ENCODE measurements at places on chromosomes 2 and 18.

GRCh38 chr2:241230435-241230834, 42.0 kb downstream of the ANO7 start:
- DNase-seq = no peak

DNA sequence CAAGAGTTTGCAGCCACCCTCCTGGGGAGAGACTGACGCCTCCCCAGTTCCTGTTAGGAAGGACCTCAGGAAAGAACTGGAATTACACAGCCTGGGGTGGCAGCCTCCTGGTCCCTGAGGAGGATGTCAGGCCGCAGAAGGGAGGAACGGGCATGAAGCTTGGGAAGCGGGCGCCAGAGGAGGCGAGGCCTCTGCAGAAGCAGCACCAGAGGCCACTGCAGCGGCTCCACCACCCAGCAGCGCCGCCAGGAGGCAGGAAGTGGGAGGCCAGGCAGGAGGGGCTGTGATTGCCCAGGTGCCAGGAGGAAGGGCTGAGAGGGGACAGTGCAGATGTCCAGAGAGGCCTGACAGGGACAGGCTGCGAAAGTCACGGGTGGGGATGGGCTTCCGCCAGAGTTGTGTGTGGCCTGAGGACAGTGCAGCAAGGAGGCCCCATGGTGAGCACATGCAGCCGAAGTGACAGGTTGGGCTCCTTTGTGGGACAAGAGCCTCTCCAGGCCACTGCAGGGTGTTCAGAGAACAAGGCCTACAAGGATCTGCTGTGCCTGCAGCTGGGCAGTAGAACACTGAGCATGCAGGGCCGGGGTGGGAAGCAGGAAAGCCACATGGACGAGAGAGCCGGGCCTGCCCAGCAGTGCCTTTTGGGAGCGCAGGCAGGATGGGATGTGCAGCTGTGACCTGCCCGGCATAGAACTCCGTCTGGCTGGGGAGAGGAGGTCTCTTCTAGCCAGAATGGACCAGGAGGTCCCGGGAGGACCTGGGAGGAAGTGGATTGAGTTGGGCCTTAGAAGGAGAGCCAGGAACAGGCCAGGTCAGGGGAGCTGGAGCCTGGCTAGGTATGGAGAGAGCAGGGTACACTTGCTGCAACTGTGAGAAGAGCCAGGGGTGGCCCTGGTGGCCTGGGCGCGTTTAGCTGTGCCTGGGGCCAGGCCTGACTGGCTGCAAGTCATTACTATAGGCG, 39.1 kb upstream of the ALPP start:
- DNase-seq = peak; percentile 39

DNA sequence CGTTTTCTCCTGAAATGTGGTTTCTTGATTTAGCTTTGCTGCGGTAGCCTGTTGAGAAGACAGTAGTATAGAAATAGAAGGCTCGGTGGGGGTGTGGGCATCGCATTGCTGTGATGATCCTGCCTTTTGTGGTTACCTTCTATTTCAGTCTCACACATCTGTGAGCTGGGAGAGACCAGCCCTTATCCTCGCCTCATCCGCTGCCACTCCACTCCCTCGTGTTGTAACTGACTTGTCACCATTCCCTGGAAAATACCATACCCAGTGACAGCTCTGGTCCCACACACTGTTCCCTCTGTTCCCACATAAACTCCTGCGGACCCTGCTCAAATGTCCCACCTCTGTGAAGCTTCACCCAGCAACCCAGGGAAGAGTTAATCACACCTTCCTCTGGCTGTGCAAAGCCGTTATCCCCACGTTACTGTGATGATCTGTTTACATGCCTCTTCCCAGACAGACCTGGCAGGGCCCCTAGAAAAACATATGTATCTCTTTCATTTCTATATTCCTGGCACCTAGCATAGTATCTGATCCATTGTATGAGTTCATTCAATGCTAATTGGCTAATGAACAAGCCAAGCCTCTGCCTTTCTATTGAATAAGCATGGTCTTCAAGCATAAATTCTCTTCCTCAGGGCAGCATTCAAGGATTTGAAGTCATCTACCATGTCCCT, 114.6 kb downstream of the MAPK4 start:
- DNase-seq = no peak

DNA sequence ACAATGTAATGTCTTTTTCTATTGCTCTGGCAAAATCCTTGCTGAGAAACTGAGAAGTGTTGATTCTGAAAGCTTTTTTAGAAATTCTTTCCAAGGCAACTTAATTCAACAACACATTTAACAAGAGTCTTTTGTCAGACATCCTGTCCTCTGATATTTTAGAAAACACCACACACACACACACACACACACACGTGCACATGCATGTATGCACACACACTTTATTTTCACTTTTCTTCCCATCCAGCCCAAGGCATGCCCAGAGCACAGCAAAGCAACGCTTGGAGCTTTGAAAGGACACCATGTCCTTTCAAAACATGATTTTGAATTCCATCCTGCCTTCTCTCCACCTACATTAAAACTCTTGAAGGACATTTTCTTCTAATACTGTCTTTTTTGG, 116.1 kb downstream of the ATL2 start:
- DNase-seq = no peak

DNA sequence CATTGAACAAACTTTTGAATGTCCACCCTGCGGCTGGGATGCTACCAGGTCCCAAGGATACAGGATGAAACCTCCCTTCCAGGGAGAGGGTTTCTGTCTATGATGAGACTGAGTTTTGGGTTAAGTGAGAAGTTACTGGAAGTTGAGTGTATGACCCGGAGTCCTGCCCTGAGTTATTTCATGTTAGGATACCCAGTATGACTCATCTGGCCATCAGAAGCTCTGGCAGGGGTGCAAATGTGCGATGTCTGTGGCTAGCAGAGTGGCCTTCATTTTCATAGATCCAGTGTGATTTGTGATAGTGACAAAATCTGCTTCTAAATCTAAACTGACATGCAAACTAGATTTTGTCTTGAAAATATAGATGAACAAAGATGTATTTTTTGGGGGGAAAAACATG, 55.3 kb downstream of the KCTD1 start:
- DNase-seq = no peak

- no peak for DNase-seq
Observed at GRCh38 chr2:191312163-191312562, 67.0 kb downstream of the MYO1B start.

GRCh38 chr18:76388891-76389423, 106.1 kb downstream of the ZNF516 start:
- no peak for DNase-seq

DNA sequence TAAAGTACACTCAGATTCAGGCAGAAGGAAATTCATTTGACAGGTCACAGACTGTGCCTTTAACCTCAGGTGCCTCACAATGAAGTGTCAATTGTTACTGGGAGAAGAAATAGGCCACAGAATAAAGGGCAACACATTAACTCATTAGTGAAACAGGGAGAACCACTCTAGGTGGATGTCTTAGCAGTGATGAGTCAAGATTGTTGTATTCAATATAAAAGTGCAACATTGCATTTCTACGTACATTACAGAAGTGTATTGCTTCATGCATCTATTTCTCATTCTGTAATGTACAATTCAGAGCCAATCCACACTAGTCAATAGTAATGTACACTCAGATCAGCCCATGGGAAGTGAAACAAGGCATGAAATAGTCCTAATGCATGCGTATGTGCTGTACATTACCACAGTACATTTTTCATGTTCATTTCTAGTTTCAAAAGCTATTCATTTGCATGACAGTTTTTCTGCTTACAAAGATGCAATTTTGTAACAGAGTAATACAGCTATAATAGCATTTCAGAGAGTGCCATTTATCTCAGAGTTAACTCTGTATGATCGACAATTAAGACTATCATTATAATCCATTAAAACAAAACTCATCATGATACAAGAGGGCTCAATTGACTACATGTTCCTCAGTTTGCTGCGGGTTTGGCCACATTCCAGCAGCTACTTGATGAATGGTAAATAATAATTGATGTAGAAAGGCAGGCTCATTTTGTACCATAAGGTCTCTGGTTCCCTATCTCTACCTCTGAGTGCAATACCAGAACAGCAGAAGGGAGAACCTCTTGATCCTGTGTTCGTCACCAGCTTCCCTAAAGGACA, 12.2 kb upstream of the ARL5A start:
- no peak for DNase-seq

Measured in breast epithelium (tissue), 4 donors.